ENCODE measurements at places on chromosomes 7 and 10. TPM values are rescaled to one million over a fixed set of nuclear protein-coding genes. Genes with fewer than 3 reads are reported as not detected.

DNA sequence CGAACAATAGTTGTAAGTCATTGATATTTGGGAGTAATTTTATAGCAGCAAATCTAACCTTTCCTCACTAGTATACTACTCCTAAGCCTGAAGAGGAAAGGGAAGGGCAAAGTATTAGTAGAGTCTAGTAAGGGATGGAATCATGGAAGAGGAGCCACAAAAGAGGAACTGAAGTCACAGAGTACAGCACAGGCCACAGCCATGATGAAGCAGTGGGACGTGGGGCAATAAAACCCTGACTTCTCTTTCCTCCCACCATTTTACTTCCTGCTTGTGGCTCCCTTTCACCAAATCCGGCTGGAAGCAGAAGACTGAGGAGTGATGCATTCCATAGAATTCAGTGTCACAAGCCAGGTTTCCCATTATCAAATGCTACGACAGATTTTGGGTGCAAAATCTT is 58.7 kb downstream of the CABCOCO1 start:
- no peak for DNase-seq

DNA sequence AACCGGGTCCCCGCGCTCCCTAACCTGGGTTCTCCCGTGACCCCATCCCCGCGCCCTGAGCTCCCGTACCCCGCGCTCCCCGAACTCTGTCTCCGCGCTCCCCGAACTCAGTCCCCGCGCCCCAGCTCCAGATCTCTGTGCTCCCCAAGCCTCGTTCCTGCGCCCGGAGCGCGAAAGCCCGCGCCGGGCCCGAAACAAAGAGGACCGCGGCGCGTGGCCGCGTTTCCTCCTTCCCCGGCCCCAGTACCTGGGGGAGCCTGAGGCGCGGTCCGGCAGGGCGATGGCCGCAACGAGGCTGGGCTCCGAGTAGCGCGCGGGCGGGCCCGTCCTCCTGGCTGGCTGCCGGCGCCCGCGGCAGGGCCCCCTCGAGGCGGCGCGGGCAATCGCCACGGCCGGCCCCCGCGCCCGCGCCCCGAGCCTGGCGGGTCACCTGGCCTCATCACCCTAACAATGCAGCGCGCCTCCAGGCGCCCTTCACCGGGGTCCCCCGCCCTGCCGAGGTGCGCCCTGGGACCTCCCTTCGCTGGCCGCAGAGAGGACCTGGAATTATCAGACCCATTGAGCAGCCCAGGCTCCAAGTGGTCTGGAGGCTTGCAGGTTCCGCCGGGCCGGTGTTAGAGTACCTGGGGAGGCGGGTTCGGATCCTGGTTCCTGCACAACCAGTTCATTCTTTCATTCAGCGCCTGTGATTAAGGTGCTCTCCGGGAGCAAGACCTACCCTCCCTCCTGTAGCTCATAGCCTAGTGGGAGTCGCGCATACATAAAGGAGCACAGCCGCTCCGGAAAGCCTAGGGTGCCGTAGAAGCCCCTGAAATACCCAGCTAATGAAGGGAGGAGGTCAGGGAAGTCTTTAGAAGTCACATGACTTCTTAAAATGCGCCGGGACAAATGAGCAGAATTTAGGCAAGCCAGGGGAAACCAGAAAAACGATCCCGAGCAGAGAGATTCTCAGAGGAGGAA is at the start of gene TNS3:
Gene TNS3 (minus strand): TSS at position 308 of the 960 bp plus-strand sequence. CDS start 142,475 bp downstream, outside the sequence.
- DNase-seq = peak; percentile 76

Gene GPR15LG
- polyA plus RNA-seq = not detected

GRCh38 chr10:73388228-73388627 is 25.6 kb downstream of the ANXA7 start:
- no peak for DNase-seq

GRCh38 chr10:15365692-15366091 is 5.4 kb downstream of the FAM171A1 start:
- DNase-seq = no peak

DNA sequence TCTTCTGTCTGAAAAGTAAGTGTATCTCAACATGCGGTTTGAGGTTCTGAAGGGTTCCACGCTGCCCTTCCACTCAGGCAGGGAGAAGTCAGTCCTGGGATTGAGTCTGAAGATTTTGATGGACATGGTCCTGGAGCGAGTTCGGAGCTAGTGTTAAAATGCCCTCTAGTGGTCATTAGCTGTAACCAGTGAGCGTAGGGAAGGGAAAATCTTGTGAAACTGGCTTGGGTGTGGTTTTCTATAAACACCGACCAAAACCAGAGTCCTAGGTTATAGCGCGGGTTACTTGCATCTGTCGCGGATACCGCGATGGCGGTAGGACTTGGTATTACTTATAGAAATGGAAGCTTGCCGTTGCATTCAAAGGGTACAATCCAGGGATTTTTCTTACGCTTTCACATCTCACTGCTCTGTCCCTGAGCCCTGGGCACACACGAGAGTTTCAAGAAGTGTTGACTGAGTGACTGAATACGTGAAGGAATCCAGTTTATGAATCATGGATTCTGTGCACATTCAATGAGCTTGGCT is 348.2 kb upstream of the C7orf33 start:
- peak; percentile 45 for DNase-seq
